ENCODE measurements at places on chromosomes 2 and 18.
A peak's percentile ranks its signal among the peaks of the same experiment; 100 is the strongest.

DNA sequence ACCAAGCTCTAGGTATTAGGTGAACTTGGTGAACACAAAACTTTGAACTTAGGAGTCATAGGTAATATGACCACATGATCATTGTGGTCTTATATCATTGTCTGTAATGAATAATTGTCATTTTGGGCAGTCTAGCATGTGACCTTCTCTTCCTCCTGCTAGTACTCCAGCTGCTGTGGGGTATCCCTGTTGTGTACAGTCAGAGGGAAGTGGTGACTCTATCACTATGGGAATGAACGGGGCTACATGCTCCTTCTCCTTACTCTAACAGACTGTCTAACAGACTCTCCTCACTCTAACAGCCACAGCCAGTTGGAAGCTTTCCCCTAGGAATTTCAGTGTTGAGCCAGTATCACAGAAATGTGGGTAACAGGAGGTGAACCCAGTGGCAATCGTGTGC lies 68.2 kb upstream of the NEDD4L start:
- DNase-seq, result no peak

GRCh38 chr2:77938462-77938861 lies 416.3 kb upstream of the LRRTM4 start:
- DNase-seq, result no peak

GRCh38 chr2:98793275-98793674 lies 62.3 kb upstream of the MGAT4A start:
- DNase-seq, result no peak

DNA sequence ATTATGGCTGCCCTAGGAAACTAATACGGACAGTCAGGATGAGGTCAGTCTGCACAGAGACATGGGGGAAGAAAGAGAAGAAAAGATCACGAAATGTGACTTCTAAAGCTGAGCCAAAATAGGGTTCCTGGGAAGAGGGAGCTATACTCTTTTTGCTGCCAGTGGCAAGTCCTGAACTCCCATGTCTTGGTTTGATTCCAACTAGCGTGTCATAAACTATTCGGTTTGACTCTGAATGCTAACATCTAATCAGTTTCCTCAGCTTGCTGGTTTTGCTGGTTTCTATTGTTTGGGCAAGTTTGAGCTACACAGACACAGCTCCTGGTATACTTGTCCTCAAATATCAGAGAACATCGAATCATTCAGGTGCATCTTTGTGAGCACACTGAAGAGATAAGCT lies 80.5 kb upstream of the CYP1B1 start:
- DNase-seq, result no peak

DNA sequence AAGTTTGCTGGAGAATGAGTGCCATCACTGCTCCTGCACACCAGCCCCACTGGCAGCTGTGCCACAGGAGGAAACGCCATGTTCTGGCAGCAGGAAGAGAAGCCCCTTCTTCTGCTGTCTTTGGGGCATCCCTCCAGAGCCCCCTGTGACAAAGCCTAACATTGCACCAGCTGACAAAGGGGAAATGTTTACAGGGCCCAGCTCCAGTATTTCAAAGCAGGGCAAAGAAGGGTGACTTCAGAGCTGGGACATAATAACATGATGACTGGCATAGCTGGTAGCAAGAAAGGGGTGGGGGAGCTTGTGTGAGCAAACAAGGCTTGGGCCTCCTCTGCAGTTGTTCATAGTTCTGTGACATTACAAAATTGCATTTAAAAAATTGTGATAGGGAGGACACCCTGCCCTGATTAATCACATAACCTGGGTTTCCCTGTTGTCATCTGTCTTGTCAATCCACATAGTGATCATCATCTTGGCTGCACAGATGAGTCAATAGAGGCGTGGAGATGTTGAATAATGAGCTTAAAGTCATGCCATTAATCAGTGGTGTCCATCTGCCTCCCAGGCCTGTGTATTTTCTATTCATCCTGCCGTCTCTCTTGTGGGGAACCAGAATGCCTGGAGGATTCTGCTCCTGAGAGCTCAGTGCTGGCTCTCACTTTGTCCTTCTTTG lies 29.1 kb upstream of the PDIA6 start:
- DNase-seq, result no peak

DNA sequence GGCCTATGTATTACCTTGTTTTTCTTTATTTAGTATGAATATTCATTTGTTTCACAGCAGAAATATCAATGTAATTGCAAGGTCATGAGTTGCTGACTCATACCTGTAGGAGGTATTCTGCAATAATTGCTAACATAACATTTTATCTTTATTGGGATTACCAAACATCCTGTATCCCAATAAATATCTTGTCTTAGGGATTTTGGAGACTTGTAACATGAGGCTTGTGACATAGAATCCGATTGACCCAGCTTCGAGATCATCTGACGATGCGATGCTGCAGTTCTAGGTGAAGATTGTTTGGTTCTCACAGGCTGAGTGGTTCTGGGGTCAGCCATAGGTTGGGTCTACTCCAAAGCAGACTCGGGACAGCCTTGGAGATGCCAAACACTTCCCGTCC lies 133.4 kb upstream of the RND3 start:
- no peak for DNase-seq

- no peak for DNase-seq
These were observed 365.7 kb downstream of the ZEB2 start for GRCh38 chr2:144154205-144154604.

- peak; percentile 73 for DNase-seq
These were observed 8.8 kb downstream of the RTP5 start for GRCh38 chr2:241877989-241878970.

GRCh38 chr18:75527848-75528685 lies 100.6 kb upstream of the SMIM21 start:
- no peak for DNase-seq

GRCh38 chr2:32074134-32074506 lies 10.8 kb downstream of the SPAST start:
- DNase-seq, result no peak

DNA sequence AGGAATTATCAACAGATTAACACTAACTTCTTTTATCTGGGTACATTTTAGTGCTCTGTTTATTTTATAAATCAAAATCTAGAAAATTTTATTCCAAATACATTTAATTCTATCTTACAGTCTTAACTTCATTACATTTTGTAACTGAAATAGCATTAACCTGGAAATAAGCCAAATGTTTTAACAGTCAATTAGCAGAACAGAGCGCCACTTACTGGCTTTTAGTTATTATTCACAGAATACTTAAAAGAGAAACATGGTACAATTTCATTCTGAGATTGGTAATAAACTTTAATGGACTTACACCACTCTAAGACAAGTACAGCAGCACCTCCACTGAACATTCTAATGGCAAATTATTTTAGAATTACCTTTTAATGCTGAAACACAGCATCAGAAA lies 38.6 kb downstream of the SS18 start:
- no peak for DNase-seq

GRCh38 chr18:1914489-1914888 lies 656.8 kb downstream of the METTL4 start:
- no peak for DNase-seq

GRCh38 chr18:31723990-31724711 lies 36.5 kb downstream of the SLC25A52 start:
- no peak for DNase-seq

GRCh38 chr2:111702119-111702803 lies 181.7 kb downstream of the ANAPC1 start:
- DNase-seq, result peak; percentile 44

- DNase-seq, result no peak
These were observed 264.1 kb downstream of the TRIB2 start for GRCh38 chr2:12980817-12981216.

- no peak for DNase-seq
These were observed 47.9 kb downstream of the FRZB start for GRCh38 chr2:182818501-182818900.

GRCh38 chr18:3458378-3458777 lies 8.4 kb downstream of the TGIF1 start:
- no peak for DNase-seq

- DNase-seq, result no peak
These were observed 38.4 kb downstream of the POMC start for GRCh38 chr2:25129901-25130520.

GRCh38 chr2:212337486-212338343 lies 200.9 kb downstream of the ERBB4 start:
- no peak for DNase-seq

Data from stimulated activated CD4-positive, alpha-beta T cell treated with anti-CD3 and anti-CD28 coated beads, Interleukin-1b, Interleukin-23, amount 100 ng/mL, for 4 hours (primary cell).